Left lung (tissue), 14 donors: ENCODE measurements at places on chromosomes 5 and 9. TPM values are rescaled to one million over a fixed set of nuclear protein-coding genes. Genes with fewer than 3 reads are reported as not detected.
A peak's percentile ranks its signal among the peaks of the same experiment; 100 is the strongest.

DNA sequence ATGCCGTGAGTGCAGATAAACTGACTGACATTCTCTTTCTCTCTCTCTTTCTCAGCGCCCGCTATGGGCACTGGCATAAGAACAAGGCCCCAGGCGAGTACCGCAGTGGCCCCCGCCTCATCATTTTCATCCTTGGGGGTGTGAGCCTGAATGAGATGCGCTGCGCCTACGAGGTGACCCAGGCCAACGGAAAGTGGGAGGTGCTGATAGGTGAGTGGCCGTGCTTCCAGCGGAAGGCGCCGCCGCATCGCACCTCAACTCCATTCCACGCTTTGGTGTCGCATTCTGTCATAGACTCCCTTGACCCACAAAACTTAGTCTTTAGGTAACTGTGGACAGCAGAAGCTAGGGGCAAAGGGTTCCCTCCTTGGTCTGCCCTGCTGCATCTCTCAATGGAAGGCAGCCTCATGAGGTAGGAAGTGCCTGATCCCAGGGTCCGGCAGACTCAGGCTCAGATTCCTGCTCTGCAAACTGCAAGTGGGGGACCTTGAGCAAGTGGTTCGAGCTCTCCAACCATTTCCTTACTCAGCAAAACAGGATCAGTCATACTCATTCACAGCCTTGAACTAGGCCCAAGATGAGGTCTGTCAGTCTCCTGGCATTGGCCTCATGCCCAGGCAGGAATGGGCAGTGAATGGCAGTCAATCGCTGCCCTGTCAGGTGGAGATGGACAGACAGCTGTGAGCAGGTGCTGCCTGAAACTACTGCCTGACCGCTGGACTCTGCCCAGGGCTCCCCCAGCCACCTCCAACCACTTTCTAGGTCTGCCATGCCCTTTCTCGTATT is 24.2 kb upstream of the CFAP157 start:
- DNase-seq = no peak
- no peak overlapping the region for H3K27ac ChIP-seq
- H3K4me1 ChIP-seq = no peaks in the 10 kb centered on the region
- no peaks in the 10 kb centered on the region for H3K36me3 ChIP-seq

Gene PCDHB11
- total RNA-seq = 2.6 TPM

Gene RETREG1
- 26.0 TPM for total RNA-seq

DNA sequence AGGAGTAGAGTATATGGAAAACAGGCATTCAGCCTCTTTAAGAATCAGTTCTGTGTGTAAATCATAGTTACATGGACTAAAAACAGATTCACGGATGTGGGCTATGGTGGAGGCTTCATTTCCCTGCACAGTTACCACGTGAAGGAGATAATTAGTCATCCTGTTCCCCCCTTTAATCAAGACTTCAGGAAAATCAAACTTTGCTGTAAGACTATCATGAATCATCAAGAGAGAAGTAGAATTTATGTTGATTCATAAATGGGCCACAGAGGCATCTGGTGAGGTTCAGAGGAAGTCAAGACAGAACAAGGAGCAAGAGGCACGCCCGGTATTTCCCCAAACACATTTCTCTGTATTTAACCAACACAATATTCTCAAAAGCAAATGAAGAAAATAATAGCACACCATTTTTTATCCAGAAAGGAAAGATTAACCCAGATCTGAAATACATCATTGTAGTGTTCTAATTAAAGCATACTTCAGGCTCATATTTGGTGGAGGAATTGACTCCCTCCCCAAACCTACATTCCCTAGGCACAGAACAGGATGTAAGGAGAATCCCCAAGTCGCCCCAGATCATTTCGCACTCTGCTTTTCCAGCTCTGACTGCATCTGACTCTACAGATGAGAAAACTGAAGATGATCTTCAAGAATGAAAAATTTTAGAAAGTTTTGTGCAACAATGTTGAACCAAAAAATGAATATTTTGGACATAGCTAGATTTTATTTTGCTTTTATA is 175.8 kb upstream of the GAS1 start:
- no peaks in the 10 kb centered on the region for H3K36me3 ChIP-seq
- no peaks in the 10 kb centered on the region for H3K4me1 ChIP-seq
- H3K27ac ChIP-seq = no peak overlapping the region
- no peak overlapping the region for H3K4me3 ChIP-seq
- no peak for DNase-seq
- H3K27me3 ChIP-seq = no peaks in the 10 kb centered on the region

DNA sequence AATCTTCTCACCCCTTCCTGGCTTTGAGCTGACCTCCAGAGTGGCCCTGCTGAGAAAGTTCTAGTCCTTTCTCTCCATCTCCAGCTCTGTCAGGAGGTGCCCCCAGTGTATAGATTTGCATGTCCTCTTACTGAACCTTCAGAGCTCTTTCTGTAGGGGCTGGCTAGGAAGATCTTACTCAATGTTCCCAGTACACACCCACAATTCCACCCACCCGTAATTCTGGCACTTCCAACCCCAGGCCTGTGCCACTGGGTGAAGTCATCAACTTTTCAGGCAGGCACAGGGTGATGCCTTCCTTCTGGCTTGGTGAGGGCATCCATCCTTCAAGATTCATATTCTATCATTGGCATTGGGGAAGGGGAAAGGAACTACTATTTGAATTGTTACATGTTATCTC is 75.9 kb downstream of the ACER2 start:
- H3K36me3 ChIP-seq = no peaks in the 10 kb centered on the region
- H3K4me3 ChIP-seq = no peak overlapping the region
- H3K27me3 ChIP-seq = no peaks in the 10 kb centered on the region

Gene NR2F1
- total RNA-seq = 69.1 TPM

- no peaks in the 10 kb centered on the region for H3K36me3 ChIP-seq
- no peak overlapping the region for H3K27ac ChIP-seq
- no peak for DNase-seq
- H3K27me3 ChIP-seq = no peaks in the 10 kb centered on the region
- no peak overlapping the region for H3K4me3 ChIP-seq
These were observed 24.5 kb downstream of the PSD2 start for GRCh38 chr5:139820130-139820529.

GRCh38 chr5:139969318-139969717 is 73.8 kb downstream of the NRG2 start:
- no peak overlapping the region for H3K4me3 ChIP-seq
- H3K4me1 ChIP-seq = peaks cover 6% of the 10 kb centered on the region
- no peak for DNase-seq
- no peak overlapping the region for H3K27ac ChIP-seq
- no peaks in the 10 kb centered on the region for H3K27me3 ChIP-seq
- H3K36me3 ChIP-seq = no peaks in the 10 kb centered on the region

Gene SLC36A2
- total RNA-seq = not detected

- no peaks in the 10 kb centered on the region for H3K36me3 ChIP-seq
- no peaks in the 10 kb centered on the region for H3K27me3 ChIP-seq
- no peaks in the 10 kb centered on the region for H3K4me1 ChIP-seq
- no peak overlapping the region for H3K27ac ChIP-seq
These were observed 12.2 kb upstream of the OBP2B start for GRCh38 chr9:133221177-133221809.

Gene GRM6
- total RNA-seq = not detected

Gene HTR1A
- total RNA-seq = not detected

Gene LCN6
- total RNA-seq = 0.38 TPM

DNA sequence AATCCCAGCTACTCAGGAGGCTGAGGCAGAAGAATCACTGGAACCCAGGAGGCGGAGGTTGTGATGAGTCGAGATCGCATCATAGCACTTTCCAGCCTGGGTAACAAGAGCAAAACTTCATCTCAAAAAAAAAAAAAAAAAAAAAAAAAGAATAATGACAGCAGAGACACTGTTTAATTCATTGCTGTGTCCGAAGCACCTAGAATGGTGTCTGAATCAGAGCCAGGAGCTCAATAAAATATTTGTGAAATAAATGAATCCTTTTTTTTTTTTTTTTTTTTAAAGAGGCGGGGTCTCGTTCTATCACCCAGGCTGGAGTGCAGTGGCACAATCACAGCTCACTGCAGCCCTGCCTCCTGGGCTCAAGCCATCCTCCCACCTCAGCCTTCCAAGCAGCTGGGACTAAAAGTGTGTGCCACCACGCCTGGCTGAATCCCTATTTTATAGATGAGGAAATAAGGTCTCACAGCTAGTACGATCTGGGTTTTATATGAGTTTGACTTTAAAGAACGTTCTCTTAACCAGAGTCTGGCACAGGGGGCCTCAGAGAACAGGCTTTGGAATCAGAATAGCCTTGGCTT is 47.8 kb downstream of the THOC3 start:
- H3K4me1 ChIP-seq = no peaks in the 10 kb centered on the region
- DNase-seq = no peak
- H3K4me3 ChIP-seq = no peak overlapping the region
- no peaks in the 10 kb centered on the region for H3K27me3 ChIP-seq
- H3K27ac ChIP-seq = no peak overlapping the region

DNA sequence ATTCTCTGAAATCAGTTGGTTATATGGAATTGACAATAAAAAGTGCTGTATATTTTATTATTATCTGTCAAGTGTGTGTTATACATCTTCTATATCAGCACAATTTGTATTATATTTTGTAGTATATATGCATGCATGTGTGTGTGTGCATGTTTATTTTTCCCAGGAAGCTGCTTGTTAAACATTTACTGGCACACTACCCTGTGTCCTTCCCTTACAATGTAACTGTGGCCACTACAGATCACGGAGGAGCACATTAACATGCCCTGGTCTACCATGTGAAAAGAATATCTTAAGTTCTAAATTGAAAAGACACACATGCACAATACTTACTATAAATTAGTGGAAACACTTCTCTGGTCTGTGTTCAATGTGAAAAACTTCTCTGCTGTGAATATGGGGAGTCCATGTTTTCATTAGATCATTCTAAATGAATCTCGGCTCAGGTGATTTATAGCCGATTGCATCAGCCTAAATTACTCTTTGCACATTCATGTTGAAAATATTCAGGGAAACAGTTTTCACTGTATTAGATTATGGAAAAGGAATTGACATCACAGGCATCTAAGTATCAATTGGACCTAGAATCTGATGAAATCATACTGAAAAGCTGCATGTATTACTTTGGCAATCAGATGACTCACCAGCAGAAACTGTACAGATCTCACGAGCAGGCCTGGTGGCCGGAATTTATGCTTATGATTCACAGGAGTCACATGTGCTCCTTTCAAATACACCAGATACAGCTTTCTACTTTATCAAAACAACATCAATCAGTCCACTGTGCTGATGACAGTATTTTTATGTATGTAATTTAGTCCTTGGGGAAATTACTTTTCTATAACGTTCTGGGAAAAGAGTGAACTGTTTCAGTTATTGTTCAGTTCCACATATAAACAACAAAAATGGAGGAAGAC is 39.4 kb downstream of the LURAP1L start:
- H3K4me1 ChIP-seq = peaks cover 5% of the 10 kb centered on the region
- DNase-seq = no peak
- H3K27ac ChIP-seq = peak overlapping the region; percentile 72

Gene OR13J1
- total RNA-seq = not detected

- DNase-seq = no peak
- H3K36me3 ChIP-seq = no peaks in the 10 kb centered on the region
- no peaks in the 10 kb centered on the region for H3K27me3 ChIP-seq
- no peak overlapping the region for H3K4me3 ChIP-seq
These were observed 9.5 kb upstream of the NFIL3 start for GRCh38 chr9:91433180-91433579.

GRCh38 chr9:17116400-17116837 is 18.4 kb upstream of the CNTLN start:
- no peaks in the 10 kb centered on the region for H3K27me3 ChIP-seq
- no peaks in the 10 kb centered on the region for H3K4me1 ChIP-seq
- no peaks in the 10 kb centered on the region for H3K36me3 ChIP-seq
- H3K4me3 ChIP-seq = no peak overlapping the region
- no peak overlapping the region for H3K27ac ChIP-seq
- no peak for DNase-seq

DNA sequence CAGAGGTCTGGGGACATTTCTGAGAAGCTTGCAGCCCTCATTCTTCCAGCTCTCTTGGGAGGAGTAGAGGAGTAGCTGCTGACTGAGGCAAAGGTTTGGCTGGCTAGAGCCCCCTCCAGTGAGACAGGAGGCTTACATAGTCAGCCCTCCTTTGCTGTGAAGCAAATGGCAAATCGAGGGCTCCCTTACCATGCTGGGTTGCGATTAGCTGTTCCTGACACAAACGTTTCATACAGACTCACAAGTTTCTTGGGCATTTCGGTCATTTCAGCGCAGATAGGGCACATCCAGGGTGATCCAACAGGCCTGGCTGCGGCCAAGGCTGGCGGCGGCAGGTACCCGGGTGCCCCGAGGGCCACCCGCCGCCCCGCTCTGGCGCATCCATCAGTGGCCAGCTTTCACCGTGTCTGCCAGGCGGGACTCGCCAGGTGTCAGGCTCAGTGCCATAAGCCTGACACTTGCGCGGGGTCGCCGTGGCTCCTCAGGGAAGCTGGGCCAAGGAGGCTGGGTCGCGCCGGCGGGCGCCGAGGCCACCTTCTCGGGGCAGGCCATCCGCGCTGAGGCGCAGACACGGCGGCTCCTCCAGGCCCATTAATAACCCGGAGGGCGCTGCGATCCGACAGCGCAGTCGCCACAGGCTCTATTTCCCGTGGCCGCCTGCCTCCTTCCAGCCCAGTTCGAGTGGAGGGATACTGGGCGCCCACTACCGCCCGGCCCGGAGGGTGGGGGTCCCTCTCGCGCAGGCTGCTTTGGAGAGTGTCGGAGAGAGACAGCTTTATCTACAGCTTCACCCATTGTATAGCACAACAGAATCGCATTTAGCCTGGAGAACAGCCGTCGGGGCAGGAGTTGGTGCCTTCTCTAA is 9.1 kb downstream of the PRDM6 start:
- H3K4me1 ChIP-seq = peaks cover 18% of the 10 kb centered on the region
- peak overlapping the region; percentile 58 for H3K27ac ChIP-seq
- H3K36me3 ChIP-seq = no peaks in the 10 kb centered on the region
- H3K27me3 ChIP-seq = peaks cover 60% of the 10 kb centered on the region
